ENCODE measurements at places on chromosomes 16 and 17.

DNA sequence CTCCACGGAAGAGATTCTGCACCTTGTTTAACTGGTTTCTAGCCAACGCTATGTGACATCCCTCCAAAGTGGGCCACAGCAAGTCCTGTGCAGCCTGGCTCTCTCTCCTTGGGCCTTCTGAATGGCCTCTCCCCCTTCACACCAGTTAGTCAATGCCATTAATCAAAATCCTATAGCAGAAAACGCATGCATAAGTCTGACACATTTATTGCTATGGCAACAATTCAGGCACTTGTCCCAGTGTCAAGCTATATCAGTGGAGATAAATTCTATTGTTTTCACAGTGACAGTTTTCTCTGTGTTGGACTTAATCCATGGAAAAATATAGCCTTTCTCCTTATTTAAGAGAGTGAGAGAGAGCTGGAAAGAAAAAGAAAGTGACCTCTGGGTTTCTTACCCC, 87.2 kb upstream of the TOX3 start:
- no peak for DNase-seq

- no peak for DNase-seq
Measured at GRCh38 chr17:27360507-27360906, 66.6 kb downstream of the WSB1 start.

- DNase-seq: no peak
Measured at GRCh38 chr17:41483531-41483930, 2.6 kb upstream of the KRT35 start.

DNA sequence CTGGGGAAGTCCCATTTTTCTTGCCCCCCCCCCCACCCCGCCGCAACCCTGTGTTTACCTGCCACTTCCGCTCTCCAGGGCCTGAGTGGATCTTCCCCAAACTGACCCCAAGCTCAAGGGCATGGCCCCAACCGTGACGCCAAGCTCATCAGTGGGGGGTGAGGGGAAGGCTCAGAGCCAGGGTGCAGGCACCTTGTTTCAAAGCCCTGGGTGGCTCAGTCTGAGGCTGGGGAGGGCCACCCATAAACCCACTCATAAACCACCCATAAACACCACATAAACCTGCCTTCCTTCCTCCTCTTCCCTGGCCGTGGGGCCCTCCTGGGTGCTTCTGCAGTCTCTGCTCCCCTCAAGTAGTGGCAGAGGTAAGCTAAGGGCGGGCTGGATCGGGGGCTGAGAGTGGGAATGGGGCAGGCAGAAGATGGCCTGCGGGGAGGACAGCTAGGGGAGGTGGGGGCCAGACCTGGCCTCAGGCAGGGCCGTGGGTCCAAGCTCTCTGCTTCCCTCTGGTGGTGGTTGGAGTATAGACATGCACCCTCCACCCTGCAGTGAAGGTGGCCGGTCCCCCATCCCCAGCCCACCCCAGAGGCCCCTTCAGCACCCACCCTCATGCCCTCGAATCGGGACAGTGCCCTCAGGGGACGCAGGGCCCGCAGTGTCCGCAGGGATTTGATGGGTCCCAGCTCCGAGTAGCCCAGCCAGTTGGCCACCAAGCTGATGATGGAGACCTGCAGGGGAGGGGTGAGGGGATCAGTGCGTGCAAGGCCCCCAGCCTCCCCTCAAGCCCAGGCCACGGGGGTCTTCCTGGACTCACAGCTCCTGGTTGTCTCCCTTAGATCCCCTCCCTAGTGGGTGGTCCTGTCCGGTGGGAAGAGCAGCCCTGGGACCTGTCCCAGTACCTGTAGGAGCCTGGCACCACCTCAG, 14.6 kb upstream of the CD79B start:
- DNase-seq: no peak

GRCh38 chr17:70564006-70564620, 394.8 kb downstream of the KCNJ2 start:
- no peak for DNase-seq

- DNase-seq: no peak
Measured at GRCh38 chr17:68886401-68886800, 68.8 kb downstream of the ABCA8 start.

DNA sequence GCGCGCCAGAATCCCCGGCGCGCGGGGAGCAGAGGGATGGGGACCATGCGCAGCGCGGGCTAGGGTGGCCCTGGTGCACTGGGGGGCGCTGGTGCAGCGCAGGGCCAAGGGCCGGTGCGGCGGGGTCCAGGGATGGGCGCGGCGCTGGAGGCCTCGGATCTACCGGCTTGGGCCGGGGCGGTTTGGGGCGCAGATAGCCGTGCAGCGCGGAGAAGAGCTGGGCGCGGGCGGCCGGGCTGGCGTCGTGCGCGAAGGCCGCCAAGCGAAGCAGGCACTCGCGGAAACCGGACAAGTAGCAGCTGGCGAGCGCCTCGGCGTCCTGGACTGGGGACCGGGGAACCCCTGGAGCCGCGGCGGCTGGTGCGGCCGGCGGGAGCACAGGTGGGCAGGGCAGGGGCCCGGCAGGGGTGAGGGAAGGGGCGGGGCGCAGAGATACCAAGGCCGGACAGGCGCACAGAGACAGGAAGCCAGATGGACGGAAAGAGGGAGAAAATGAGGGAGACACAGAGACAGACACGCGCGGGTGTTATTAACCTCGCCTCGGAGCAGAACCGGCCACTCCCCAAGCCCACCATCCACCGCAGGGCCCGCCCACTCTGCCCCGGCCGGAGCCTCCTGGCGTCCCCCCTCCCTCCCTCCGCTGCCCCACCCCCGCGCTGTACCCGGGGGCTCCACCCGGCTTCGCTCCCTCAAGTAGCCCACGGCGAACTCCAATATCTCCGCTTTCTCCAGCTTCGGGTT, 2.1 kb downstream of the HES7 start:
- DNase-seq: no peak

- DNase-seq: no peak
Measured at GRCh38 chr16:11057711-11058345, 113.5 kb downstream of the CLEC16A start.

GRCh38 chr17:52181782-52182181, 23.3 kb upstream of the CA10 start:
- no peak for DNase-seq

GRCh38 chr16:66913081-66913480, 5.6 kb downstream of the CDH16 start:
- no peak for DNase-seq

GRCh38 chr16:57089406-57089805, 3.0 kb upstream of the CPNE2 start:
- DNase-seq: no peak

DNA sequence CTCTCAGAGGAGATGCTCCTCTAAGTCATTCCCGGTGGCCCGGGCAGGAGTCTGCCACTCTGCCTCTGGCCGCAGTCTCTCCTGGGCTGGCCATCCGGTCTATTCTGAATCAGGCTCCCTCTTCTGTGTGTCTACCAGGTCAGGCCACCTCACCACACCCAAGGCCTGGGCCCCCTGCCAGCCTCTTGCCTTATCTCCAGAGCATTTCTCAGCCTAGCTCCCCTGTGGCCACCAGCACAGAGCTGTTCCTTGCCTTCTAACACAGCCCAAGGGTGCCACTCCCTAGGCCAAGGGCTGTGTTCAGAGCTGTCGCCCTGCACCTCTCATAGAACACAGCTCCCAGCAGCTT, 55.3 kb downstream of the MYO18A start:
- no peak for DNase-seq

DNA sequence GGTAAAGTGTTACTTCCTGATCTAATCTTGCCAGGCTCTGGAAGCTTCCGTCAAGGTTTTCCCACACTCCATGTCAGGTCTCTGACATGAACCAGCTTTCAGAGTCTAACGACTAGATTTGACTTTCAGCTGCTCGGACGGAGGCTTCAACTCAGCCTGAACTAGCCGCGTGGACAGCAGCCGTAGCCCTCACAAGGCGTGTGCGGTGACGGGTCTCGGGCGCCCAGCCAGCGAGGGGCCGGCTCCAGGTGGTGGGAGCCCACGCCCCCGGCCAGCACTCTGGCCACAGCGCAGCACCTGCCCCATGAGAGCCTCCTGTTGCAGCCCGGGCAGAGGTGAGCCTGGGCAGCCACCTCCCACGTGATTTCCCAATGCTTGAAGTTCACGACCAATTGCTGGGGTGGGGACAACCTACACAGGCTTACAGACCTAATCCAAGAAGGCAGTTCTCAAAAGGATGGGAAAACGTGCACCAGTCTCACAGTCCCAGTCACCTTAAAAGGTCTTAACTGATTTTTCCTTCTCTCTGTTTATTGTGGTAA, 45.5 kb downstream of the TBC1D16 start:
- DNase-seq: no peak

All from stimulated activated CD8-positive, alpha-beta memory T cell treated with anti-CD3 and anti-CD28 coated beads, Interleukin-15, amount 100 ng/mL, for 4 hours (primary cell).